ENCODE measurements at places on chromosomes 12 and 14. TPM values are rescaled to one million over a fixed set of nuclear protein-coding genes. Genes with fewer than 3 reads are reported as not detected.

Gene CCDC177
- total RNA-seq = 0.06 TPM

Gene ELK3
- total RNA-seq = 34.0 TPM

Gene GPRC5D
- not detected for total RNA-seq

Gene PMEL
- total RNA-seq = 1.3 TPM

Gene ARHGEF40
- 29.3 TPM for total RNA-seq

Gene ZFC3H1
- 24.5 TPM for total RNA-seq

Gene BHLHE41
- total RNA-seq = 4.1 TPM

Gene DEPDC4
- total RNA-seq = 5.1 TPM

Gene SAMD15
- total RNA-seq = 1.0 TPM

Gene TSPAN8
- total RNA-seq = 0.47 TPM

Gene MYH6
- total RNA-seq = not detected

Gene HHIPL1
- total RNA-seq = not detected

Gene OAS1
- not detected for total RNA-seq

Gene GRIN2B
- total RNA-seq = 0.13 TPM

Gene DDIT3
- total RNA-seq = 68.0 TPM

Gene OVCH1
- 0.45 TPM for total RNA-seq

Gene IFT81
- 15.5 TPM for total RNA-seq

Gene TULP3
- 45.2 TPM for total RNA-seq

Gene POTEG
- total RNA-seq = not detected

Gene TROAP
- total RNA-seq = 87.0 TPM

Gene CDK17
- total RNA-seq = 28.0 TPM

Gene MSI1
- total RNA-seq = 4.8 TPM

Gene PAPLN
- not detected for total RNA-seq

Gene LTB4R2
- 4.4 TPM for total RNA-seq

Gene ITGA7
- 27.1 TPM for total RNA-seq

Gene SLC8A3
- 17.2 TPM for total RNA-seq

Gene HRK
- 0.04 TPM for total RNA-seq

Gene KRT74
- total RNA-seq = not detected

Gene CELA1
- not detected for total RNA-seq

Gene VTI1B
- 34.7 TPM for total RNA-seq

Measured in SJCRH30 (cell line).